ENCODE measurements at places on chromosomes 2 and 18.

DNA sequence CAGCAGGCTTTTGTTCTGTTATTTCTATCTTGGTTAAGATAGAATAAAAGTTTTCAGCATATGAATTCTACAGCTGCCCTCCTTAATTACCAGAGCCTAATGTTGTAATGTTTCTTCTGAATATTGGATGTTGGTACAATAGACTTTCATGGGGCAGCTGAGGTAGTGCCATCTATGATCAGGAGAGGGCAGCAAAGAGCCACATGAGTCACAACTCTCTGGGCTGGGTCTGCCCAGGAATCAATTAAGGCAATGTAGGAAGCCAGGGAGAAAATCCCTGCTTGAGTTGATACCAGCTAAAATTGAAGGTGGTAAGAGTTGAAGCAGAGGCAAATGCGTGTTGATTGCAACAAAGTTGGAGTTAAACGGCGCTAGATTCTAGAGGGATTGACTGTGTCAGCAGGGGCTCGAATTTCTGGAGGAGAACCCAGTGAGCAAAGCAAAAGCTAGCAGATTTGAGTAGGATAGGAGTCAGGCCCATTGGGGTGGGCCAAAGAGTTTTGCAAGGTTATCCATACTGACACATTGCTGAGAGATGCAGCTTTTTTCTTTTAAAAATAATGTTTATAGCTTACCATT, 10.6 kb upstream of the MC5R start:
- DNase-seq, result peak; percentile 42

- DNase-seq, result no peak
Measured at GRCh38 chr2:68936889-68937288, 15.8 kb downstream of the GKN2 start.

- DNase-seq, result no peak
Measured at GRCh38 chr2:9970200-9971044, 18.9 kb downstream of the GRHL1 start.

GRCh38 chr2:2847209-2847676, 516.2 kb upstream of the MYT1L start:
- DNase-seq, result no peak

- no peak for DNase-seq
Measured at GRCh38 chr2:83079007-83079406, 1380.1 kb downstream of the SUCLG1 start.

Data from upper lobe of left lung (tissue), 6 donors.